ENCODE measurements at places on chromosomes 3 and 15.

GRCh38 chr3:14772533-14773138, 46.1 kb upstream of the FGD5 start:
- DNase-seq, result no peak

GRCh38 chr3:11364181-11364580, 92.0 kb downstream of the ATG7 start:
- DNase-seq, result no peak

DNA sequence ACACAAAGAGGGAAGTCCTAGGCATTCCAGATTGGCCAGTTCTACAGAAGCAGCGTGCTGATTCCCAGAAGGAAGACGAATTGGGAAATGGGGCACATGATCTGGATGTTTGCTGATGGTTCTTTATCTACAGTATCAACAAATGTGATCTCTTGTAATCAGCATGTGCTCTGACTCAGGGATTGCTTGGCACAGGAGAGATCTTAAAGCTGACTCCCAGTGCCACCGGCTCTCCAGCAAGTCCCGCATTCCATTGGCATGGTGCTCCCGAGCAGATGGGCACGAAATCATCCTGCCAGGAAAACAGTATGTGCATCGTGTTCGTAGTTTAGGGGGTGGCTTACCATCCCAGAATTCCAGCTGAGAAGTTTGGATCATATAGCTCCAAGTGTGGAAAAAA, 259.9 kb upstream of the NR2F2 start:
- no peak for DNase-seq

GRCh38 chr3:159650726-159651125, 337.9 kb upstream of the IL12A start:
- no peak for DNase-seq

DNA sequence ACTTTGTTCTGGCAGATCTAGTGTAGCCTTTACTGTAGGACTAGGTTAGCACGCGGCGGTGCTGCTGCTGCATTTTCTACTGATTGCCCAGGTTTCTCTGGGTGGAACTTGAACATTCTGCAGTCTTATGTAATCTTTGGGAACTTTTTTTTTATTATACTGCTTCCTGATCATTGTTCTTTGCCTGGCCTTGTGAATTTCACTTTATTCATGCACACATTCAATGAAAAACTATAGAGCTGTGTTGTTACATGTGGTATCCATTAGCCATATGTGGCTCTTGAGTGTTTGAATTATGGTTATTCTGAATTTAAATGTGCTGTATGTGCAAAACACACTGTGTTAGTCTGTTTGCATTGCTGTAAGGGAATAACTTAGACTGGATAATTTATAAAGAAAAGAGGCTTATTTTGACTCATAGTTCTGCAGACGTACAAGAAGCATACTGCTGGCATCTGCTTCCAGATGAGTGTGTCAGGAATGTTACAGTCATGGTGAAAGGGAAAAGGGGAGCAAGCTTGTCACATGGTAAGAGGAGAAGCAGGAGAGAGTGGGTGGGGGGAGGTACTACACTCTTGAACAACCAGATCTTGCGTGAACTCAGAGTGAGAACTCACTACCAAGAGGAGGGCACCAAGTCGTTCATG, 26.5 kb downstream of the MEF2A start:
- no peak for DNase-seq

DNA sequence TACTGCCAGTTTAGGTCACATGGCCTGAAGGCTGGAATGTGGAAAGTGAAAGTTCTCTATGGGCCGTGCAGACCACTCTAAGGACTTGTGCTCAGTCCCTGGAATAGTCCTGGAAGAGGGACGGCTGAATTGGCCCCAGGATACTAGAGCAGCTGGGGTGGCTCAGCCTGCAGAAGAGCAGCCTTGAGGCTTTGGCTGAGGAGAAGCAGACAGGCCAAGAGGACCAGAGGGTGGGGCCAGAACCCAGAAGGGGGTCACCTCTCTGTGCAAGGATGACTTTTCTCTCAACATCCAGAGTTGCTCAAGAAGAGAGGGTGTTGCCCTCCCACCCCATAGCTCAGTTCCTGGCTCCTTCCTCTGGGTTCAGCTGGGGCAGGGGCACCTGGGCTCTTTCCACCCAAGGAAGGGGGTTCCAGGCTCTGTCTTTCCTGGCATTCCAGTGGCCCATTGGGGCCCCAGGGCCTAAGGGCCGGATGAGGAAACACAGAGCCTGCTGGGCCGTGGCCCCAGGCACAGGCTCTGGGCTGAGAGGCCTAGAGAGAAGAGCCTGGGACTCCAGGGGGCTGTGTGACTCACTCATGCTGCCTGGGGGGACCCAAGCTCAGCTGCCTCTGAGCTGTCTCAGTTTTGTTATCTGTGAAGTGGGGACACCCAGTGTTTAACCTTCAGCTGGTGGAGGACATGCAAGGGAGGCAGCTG, 8.5 kb upstream of the FBLN2 start:
- no peak for DNase-seq

GRCh38 chr3:187103251-187103650, 36.0 kb downstream of the RPL39L start:
- DNase-seq, result no peak

DNA sequence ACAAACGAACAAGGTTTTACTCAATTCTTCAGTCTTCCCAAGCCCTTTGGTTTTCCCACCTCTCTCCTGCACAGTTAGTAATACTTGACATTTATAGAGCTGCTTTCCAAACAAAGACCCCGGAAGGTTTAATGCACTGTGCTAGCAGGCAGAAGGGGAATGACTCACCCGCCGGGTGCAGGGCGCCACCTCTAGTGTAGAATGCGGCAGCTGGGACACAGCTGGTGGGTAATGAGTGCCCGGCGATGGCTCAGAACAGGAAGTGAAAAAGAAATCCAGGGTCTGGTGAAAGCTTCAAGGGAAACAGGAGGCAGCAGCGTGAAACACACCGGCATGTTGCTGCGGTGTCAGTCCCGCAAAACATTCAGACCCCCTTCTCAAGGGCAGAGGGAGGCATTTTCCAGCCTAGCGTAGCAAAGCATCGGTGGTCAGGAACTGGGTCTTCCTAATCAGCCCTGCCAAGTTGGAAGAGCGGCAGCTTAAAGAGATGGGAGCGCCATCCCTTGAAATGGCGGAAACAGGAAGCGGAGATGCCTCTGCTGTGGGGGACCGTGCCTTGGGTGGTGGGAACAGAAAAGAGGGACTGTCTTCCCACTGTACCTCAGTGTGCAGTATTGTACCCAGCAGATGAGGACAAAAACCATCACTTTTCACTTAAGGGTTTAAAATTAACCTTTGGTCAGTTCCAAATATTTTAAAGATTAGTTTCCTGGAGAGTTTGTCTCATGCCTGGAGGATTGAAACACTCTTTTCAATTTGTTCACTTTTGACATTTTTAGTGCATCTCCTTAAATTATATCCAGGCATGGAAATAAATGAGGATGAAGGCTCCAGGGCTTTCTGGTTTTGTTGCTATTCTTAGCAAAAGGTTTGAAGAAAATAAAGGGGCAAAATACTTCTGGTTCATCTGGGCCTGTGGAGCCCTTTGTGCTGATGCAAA, 160.7 kb upstream of the MCTP2 start:
- DNase-seq, result no peak

DNA sequence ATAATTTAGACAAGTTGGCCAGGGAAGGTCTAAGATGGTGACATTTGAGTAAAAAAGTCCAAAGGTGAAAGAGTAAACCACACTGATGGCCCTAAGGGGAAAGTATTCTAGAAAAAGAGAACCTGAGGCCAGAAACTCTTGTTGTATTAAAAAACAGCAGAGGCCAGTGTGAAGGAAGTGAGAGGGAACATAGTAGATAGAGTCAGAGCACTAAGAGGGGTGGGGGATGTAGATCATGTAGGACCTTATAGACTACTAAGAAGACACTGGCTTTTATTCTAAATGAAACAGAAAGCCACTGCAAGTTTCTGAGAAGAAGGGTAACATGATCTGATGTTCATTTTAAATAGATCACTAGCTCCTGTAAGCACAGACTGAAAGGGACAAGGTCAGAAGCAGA, 14.5 kb downstream of the POLQ start:
- no peak for DNase-seq

DNA sequence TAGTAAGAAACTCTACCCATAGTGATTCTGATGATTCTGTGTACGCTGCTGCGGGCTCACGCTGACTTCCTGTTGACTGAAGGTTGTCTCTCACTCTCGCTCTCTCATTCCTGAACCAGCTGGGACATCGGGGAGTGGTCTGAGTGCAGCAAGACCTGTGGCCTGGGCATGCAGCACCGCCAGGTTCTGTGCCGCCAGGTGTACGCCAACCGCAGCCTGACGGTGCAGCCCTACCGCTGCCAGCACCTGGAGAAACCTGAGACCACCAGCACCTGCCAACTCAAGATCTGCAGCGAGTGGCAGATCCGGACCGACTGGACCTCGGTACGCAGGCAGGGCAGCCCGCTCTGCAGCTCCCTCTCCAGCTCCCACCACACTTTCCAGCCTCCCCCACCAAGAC, 63.6 kb upstream of the NR2E3 start:
- no peak for DNase-seq

DNA sequence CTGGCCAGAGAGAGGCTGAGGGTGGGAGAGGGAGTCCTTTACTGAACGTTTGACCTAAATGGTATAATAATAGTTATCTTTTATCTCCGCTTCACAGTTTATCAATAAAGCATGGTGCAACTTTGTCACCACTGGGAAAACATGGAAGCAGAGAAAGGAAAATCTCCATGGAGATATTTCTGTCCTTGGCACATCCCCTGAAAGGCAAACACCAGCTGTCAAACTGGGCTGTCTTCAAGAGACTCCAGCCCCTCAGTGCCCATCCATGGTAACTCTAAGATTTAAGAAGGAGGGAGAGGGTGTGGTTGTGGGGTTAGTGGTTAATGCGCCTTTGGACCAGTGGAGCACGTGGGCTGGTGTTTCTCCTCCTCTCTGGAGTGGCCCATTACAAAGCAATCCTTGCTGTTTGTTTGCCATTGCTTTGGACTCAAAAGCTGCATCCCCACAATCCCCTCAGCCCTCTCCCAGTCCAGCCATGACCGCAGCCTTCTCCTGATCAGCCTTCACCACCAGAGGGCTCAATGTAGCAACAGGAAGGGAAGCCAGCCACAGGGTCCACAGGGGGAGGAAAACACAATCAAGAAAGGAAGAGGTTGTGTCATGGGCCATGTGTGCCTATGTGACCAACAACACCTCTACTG, 38.2 kb upstream of the FAM174B start:
- DNase-seq, result no peak

DNA sequence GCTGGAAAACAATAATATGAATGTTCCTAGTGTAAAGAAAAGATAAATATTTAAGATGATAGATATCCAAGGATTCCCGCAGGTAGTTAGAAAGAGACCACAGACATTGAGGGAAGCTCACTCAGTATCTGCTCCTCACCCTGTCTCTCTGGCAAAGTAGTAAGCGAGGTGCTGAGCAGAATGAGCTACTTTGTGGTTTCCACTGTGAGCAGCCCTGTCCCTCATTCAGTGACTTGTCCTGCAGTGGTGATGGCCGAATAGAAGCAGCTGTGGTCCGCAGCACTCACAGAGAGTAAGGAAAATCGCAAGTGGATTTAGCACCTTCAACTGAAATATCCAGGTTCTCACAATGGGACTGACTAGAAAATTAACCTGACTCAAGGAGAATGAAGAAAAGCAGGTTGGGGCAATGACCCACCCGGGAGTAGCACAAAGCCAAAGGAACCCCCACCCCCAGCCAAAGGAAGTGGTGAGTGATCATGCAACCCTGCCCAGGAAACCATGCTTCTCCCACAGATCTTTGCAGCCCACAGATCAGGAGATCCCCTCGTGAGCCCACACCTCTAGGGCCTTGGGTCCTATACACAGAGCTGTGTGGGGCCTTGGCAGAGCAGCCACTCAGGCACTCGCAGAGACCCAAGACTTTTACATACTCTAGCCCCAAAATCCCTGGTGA, 21.8 kb upstream of the SLC25A38 start:
- DNase-seq, result no peak

Measured in activated T-helper 1 cell treated with anti-CD3 and anti-CD28 coated beads, Interleukin-2, amount 50 U/mL, for 16 hours (primary cell).